CD4-positive, alpha-beta memory T cell (primary cell): ENCODE measurements at places on chromosomes 7 and 10. TPM values are rescaled to one million over a fixed set of nuclear protein-coding genes. Genes with fewer than 3 reads are reported as not detected.

GRCh38 chr10:102358712-102359382 lies 36.7 kb upstream of the NFKB2 start:
- DNase-seq: no peak

Gene POLD2
- 61.0 TPM for total RNA-seq

DNA sequence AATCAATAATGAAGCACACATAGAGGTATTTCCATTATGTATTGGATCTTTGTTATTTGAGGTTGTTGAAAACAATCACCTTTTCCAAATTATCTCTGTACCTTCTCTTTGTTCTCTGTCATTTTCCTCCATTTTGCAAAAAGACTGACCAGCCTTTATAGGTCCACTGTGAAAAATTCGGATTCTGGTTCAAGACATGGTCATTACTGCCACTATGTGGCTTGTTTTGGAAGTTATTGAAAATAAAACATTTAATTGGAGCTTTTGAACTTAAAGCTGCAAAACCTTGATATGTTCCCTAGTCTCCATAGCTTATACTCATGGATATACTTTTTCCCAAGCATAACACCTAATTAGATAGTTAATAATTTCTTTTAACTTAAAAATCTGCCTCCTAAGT lies 1094.4 kb downstream of the NRG3 start:
- no peak for DNase-seq

Gene PLEKHS1
- 0.12 TPM for total RNA-seq

DNA sequence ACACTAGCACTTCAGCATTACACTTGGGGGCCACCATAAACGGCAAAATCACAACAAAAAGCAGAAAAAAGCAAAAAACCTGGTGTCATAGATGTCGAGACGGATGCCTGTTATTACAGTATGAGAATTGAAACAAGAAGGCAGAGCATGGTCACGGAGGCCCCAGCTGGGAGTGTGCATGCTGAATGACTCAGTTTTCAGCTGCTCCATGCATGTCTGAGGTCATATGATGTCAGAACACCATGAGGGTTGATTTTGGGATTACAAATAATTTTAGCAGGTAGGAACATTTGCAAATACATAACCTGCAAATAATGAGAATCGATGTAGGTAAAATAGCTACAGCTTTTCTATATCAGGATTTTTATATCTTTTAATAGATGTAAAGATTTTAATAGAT lies 19.1 kb downstream of the ZMYND11 start:
- DNase-seq: no peak

Gene GIMAP7
- 464 TPM for total RNA-seq

Gene CCSER2
- 151 TPM for total RNA-seq

- DNase-seq: no peak
Observed at GRCh38 chr7:64905133-64905532, 2.1 kb downstream of the ZNF273 start.

DNA sequence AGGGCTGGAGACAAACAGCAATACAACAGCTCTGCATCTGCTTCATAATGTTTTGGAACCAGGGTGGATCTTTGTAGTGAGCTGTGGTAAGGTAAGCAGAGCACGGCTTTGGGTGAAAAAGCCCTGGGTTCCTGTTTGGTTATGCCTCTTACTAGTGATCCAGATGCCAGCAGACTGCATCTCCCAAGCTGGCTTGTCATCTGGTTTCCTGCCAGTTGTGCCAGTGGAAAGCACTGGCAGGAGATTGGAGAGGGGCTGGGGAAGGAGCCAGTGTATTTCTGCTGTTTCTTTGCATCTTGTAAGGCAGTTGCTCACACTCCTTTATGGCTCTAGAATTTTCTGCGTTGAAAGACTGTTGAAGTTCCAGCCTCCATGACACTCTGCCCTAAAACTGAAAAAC lies 137.6 kb downstream of the TSPAN12 start:
- no peak for DNase-seq

- no peak for DNase-seq
Observed at GRCh38 chr7:424961-425793, 94.5 kb downstream of the PDGFA start.

- DNase-seq: no peak
Observed at GRCh38 chr10:48707472-48707871, 22.8 kb downstream of the WDFY4 start.

- DNase-seq: no peak
Observed at GRCh38 chr7:134632052-134632451, 14.6 kb upstream of the BPGM start.

GRCh38 chr10:16854623-16855022 lies 37.4 kb upstream of the RSU1 start:
- no peak for DNase-seq

- no peak for DNase-seq
Observed at GRCh38 chr7:115058726-115059125, 136.8 kb downstream of the MDFIC start.

DNA sequence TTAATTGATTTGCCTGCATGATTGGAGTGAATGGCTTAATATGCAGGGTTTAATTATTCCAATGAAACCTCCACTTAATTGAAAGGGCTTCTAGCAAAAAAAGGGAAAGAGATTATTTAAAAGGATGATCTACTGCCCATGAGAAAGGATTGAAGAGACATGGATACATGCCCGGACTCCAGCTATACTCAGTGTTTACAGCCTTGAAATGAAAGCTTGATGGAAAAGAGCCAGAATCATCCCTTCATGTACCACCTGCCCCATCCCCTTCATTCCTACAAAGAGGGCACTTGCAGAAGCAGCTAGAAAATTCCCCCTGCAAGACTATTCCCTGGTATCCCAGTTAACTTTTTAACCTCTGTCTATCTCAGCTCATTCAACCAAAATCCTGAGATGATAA lies 78.4 kb downstream of the CARD11 start:
- DNase-seq: no peak

DNA sequence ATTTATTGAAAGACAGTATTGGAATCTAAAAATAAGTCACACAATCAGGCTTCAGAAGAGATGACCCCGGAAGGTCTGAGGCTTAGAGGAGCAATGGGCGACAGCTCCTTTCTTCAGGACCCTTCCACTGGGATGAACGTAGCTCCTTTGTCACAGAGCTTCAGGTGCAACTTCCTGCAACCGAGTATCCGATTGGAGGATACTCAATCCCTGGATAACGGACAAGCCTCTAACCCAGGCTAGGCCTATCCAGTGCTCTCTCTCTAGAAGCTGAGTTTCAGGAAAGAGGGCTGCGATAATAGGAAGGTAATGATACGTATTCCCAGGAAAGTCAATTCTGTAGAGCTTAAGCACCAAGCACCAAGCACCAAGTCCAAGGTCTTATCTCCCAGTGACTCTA lies 349.4 kb upstream of the NPSR1 start:
- DNase-seq: no peak

GRCh38 chr7:56188823-56189346 lies 72.7 kb upstream of the NUPR2 start:
- DNase-seq: no peak

- DNase-seq: no peak
Observed at GRCh38 chr10:133224756-133225372, 5.2 kb upstream of the UTF1 start.

DNA sequence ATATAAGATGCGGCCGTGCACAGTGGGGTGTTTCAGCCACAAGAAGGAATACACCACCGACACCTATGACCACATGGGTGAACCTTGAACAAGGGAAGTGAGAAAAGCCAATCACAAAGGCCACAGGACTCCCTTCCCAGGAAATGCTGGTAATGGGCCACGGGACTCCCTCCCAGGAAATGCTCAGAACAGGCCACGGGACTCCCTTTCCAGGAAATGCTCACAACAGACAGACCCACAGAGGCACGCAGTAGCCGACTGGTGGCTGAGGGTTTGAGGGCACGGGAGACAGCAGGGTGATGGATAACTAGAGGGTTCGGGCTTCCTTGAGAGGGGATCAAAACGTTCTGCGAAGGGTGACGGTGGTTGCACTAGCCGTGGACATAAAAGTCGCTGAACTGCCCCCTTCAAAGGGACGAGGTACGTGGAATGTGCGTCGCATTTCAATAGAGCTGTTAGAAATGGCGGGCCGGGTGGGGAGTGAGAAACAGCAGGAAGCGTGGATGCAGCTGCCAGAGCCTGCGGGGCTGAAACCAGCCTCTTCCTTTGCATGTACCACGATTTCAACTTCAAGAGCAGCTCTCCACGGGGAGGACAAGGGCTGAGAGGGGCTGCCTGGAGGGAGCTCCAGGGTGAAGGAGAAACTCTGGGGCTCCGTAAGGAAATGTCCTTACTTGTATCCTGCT lies 274.0 kb downstream of the ELFN1 start:
- DNase-seq: peak; percentile 25

GRCh38 chr7:5377279-5377678 lies 46.4 kb downstream of the TNRC18 start:
- peak; percentile 39 for DNase-seq

- DNase-seq: no peak
Observed at GRCh38 chr7:110797656-110798055, 293.3 kb upstream of the LRRN3 start.

Gene TACC2
- total RNA-seq: not detected

Gene TRIM50
- total RNA-seq: not detected

GRCh38 chr7:55132890-55133551 lies 114.2 kb downstream of the EGFR start:
- no peak for DNase-seq

Gene FLNC
- 0.06 TPM for total RNA-seq

Gene TLL2
- total RNA-seq: not detected

Gene FAM25A
- not detected for total RNA-seq

Gene ZNF775
- total RNA-seq: 4.3 TPM

Gene ANKIB1
- 77.7 TPM for total RNA-seq

DNA sequence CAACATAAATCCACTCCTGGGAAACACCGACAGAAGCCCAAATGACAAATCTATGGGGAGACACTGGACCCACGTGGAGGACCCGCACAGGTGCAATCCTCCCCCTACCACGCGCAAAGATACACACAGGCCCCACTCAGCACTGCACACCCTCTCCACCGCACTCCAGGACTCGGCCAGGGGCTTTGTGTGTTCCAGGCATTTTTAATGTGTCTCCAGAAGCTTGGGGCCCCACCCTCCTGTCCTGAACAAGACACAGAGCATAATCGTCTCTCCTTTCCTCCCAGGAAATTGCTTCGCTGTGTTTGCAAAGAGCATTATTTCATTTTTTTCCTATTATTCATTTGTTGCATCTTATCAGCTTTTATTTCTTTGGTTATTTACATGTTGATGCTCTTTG lies 82.8 kb downstream of the GLI3 start:
- DNase-seq: no peak

DNA sequence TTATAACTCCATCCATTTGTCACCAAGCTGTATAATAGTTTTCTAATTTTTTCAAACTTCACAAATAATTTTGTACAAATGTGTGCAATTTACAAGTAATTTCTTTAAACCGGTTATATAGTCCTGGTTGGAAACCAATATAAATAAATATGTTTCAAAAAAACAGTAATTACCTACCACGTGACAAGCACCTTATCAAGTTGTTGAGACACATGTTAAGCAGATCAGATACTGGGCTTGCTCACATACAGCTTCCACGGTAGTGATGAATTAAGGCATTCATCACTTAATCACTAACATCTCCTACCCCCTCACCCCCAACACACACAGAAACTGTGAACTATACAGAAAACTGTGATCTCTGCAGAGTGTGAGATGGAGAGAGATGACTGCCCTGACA lies 630.0 kb upstream of the MBL2 start:
- DNase-seq: no peak

- DNase-seq: peak; percentile 38
Observed at GRCh38 chr10:98425511-98426352, 10.8 kb upstream of the PYROXD2 start.

DNA sequence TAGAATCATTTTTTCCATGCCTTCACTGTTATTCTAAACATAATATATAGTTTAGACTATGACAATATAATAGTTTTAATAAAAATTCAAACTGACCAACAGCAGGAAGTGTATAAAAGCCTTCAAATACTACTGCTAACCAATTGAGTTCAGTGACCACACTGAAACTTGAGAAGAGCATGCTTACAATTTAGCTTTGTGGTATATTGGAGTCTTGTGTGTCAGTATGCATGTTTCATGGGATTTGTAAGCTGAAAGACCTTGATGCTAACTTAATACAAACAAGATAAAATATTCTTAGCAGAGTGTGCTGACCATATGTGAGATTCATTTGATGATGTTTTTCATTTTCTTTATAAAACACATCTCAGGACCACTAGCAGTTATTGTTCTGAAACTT lies 395.5 kb downstream of the SUGCT start:
- DNase-seq: no peak

Gene EGR2
- 2.0 TPM for total RNA-seq

GRCh38 chr7:20330928-20331909 lies 519 bp downstream of the ITGB8 start:
- peak; percentile 11 for DNase-seq

Gene CYP2E1
- total RNA-seq: 2.8 TPM

- no peak for DNase-seq
Observed at GRCh38 chr7:71871446-71871845, 540.7 kb downstream of the CALN1 start.
